ENCODE measurements at places on chromosomes 1 and 21.
A peak's percentile ranks its signal among the peaks of the same experiment; 100 is the strongest.

- DNase-seq, result no peak
Measured at GRCh38 chr1:115467196-115467595, 129.1 kb upstream of the NGF start.

DNA sequence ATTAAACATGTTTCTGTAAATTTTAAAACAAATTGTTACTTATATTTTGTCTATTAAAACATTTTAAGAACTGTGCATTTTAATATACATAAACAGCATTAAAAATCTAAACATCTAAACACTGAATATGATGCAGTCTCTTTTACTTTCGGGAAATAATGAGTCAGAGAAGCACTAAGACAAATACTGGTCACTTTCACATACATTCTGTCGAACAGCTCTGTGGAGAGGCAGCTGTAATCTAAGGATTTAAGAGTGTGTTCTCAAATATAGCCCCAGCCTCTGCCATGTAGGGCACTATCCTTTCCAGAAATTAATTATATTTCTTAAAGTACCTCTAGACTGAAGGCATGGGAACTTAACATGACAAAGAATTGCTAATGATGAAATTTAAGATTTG is 89.6 kb upstream of the PTGFR start:
- no peak for DNase-seq

DNA sequence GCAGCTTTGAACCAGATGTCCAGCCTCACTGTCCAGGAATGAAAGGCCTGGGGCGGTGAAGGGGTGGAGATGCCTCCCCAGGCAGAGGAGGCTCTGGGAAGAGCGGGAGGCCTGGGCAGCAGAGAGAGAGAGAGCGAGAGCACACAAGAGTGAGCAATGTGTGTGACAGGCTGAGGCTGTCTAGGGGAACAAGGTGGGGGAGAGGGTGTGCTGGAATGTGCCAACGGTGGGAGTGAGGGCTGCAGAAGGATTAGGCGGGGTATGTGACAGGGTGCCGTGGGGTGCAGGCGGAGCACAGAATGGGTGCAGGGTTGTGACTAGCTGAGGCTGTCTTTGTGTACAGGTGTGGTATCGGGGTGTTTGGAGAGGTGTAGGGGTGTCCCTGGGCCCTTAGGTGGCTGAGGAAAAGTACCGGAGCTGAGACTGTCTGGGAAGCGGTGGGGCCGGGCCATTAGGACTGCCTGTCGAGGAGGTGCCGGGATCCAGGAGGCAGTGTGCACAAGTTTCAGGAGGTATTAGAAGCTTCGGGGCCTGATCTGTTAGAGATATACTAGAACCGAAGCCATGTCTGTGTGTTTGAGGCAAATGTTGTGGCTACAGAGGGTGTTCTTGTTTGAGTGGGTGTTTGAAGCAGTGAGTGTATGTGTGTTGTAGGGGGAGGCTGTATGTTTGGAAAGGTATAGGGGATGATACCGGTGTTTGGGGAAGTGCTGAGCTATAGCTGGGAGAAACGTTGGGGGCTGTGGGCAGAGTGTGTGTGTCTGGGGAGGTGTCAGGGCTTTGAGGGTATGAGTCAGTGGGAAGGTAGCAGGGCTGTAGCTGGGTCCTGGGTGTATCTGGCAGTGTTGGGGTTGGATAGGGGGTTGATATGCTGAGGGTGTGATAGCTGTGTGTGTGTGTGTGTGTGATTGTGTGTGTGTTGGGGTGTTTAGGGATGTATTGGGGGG is 9.1 kb downstream of the AHDC1 start:
- DNase-seq, result no peak

DNA sequence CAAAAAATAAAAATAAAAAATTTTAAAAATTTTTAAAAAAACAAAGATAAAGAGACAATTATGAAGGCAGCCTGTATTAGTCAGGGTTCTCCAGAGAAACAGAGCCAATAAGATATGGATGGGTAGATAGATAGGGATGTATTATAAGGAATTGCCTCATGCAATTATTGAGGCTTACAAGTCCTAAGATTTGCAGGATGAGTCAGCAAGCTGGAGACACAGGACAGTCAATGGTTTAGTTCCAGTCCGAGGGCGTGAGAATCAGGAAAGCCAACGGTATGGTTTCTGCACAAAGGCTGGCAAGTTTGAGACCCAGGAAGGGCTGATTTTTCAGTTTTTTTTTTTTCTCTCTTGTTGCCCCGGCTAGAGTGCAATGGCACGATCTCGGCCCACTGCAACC is 24.1 kb upstream of the EIF4G3 start:
- DNase-seq, result no peak

DNA sequence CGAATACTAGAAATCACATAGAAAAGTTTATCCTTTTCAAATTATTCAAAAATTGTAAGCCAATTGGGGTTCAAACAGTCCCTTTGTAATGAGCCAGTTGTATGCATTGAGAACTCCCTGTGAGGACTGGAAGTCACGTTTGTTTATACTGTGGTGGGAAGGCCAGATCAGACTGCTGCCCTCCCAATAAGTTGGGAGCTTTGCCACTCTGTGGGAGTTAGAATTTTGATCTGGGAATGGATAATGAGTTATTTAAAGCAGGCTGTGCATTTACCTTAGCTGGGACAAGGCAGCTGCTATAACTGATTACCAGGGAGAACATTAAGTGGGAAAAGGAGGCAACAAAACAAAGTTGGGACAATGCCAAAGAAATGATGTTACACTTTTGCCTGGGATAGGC is 178.8 kb downstream of the SDCCAG8 start:
- DNase-seq, result no peak

- no peak for DNase-seq
Measured at GRCh38 chr1:205665201-205666045, 14.9 kb downstream of the SLC45A3 start.

DNA sequence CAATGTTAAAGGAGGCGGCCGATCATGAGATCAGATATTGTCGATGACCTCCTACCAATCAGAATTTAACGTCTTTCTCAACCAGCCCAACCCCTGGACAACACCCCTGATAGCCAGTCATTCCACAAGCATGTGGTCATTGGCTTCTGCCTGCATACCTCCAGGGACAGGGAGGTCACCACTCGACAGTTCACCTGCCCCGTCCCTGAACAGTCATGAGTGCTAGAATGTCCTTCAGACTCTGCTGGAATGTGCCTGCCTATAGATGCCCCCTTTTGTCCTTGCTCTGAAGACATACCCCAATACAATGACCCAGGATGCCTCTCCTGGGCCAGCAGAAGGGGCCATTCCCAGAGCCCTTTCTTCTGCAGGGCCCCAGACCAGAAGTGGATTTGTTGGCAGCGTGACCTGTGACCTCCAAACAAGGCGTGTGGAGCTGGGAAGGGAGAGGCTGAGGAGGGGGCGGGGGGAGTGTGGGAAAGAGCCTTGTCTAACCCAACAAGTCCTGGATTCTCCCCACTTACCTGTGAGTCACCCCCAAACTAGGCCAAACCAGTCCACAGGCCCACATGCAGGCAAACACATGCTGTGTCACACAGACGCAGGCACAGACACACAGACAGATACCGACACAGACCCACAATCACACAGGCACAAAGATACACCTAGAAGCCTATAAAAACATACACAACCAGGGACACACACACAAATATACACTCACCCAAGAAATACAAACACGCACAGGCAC is 2.2 kb downstream of the CRYBG2 start:
- DNase-seq, result peak; percentile 97

DNA sequence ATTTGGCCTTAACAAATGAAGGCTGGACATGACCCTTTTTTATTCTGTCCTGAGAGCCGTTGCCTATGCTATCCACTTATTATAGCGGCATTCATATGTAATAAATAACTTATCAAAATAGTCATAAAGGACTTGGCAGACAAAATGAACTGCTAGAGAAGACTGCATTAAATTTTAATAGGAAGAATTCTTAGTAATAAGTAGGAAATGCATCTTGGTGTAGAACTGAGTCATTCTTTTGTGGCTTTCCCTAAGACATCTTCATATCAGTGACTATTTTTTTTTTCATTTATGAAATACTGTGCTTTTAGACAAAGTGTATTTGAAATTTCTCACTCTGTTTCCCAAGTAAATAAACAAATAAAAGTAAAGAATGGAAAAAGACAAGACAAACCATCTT is 45.6 kb downstream of the PBX1 start:
- DNase-seq, result no peak

DNA sequence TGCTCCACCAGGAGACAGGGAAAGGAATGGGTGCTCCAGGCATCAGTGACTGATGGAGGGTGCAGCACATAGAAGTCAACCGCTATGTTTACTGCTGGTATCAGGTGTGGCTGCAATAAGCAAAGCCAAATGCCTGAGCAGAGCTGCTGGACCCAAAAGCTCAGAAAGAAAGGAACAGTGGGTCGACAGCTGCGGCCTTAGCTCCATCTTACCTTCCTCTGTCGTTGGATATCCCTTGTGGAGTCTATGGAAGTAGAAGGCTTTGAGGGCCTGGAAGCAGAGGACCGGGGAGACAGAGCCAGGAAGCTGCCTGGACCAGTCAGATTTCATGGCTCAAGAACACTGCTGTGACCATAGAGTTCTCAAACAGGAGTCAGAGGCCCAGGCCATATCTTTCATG is 45.3 kb downstream of the RIMS3 start:
- DNase-seq, result no peak

Measured in HepG2 (cell line).